ENCODE measurements at places on chromosomes 16 and 17. TPM values are rescaled to one million over a fixed set of nuclear protein-coding genes. Genes with fewer than 3 reads are reported as not detected.

GRCh38 chr16:787321-787966, 737 bp downstream of the RPUSD1 start:
- DNase-seq, result no peak

GRCh38 chr16:31467151-31467773, 4.7 kb upstream of the TGFB1I1 start:
- DNase-seq, result no peak

DNA sequence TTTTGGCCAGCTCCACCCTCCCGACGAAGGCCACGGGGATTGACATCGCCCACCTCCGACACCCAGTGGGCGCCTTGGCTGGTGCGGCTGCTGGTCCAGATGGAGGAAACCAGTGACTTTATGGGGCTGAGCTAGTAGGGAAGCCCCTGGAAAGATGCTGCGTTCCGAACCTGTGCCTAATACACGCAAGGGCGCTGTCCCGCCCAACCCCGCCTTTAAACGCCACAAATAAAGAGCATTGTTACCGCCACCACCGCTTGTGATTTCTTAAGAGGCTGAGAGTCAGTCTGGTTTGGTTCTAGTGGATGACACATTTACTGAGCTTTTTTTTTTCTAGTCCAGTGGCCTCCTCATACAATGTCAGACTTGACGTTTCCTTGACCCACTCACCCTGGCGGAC, 107.9 kb downstream of the AATF start:
- no peak for DNase-seq

DNA sequence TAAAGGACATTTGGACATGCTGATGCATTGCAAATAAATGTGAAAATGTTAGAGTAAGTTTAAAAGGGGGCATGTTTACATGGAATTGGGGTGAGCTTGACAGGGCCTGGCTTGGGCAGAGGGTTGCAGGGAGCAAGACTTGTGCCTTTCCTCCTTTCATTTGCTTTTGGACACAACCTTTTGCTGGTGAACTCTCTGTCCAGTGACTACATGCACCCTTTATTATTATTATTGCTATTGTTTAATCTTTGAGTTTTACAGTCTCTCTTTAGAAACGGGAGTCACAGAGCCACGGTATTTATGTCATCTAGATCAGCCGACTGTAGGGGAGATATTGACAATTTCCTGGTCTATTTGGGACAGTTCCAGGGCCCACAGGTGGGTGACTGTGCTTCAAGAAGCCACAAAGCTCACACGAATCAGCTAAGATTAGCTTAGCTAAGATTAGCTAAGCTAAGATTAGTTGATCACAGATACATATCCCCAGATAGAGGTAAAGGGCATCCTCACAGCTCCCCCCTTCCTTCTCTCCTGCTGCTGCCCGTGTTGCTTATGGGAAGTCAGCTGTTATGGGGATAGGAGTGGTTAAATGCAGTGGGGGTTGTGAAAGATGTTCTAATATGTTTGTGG, 28.9 kb upstream of the ETV4 start:
- no peak for DNase-seq

DNA sequence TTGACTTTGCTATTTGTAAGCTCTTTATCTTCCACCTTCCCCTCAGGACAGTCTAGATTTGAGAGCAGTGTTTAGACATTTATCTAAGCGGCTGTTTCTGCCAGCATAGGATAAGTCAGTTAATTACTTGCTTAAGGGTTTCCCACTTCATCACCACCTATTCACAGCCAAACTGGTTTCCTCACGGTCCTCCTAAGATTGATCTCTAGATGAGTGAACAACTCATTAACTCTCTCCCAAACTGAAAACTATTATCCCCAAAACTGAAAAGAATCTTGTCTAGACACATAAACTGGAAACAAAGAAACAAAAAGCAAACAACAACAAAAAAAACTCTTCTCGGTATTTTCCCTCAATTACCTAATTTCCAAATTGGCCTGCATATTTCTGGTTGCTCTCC, 58.2 kb downstream of the SHCBP1 start:
- DNase-seq, result no peak

DNA sequence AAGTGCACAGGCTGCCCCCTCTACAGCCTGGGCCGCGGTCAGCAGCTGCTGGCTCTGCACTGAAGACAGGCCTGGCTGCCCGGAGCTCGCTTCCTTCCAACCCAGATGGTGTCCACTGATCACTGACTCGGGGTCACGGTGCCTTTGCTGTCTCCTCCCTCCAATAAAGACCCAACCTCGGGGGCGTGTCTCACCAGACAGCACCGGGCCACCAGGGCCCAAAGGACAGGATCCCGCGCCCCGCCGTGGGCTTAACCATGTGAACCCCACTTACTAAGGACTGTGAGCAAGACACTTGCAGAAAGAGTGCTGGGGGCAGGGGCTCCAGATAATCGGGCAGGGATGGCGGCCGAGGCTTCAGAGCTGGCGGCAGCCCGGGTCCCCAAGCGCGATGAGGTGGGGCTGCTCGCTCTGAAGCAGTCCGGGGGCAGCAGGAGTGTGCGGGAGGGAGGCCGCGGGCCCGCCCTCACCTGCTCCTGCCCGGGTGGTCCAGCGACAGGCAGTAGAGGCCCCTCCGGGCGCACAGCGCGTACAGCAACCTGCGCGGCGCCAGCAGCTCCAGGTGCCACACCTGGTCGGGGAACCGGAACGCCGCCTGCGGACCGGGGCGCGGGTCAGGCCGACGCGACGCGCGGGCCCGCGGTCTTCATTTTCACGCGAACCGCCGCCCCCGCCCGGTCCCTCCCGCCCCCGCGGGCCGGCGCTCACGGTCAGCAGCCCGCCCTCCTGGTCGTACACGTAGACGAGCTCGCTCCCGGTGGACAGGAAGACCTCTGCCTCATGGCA, 502 bp downstream of the FAAP100 start:
- DNase-seq, result no peak

GRCh38 chr16:88507231-88507743, 54.2 kb downstream of the ZFPM1 start:
- DNase-seq, result no peak

Gene ABCC11
- not detected for total RNA-seq

- no peak for DNase-seq
Observed at GRCh38 chr16:84925092-84925772, 86.1 kb downstream of the ZDHHC7 start.

DNA sequence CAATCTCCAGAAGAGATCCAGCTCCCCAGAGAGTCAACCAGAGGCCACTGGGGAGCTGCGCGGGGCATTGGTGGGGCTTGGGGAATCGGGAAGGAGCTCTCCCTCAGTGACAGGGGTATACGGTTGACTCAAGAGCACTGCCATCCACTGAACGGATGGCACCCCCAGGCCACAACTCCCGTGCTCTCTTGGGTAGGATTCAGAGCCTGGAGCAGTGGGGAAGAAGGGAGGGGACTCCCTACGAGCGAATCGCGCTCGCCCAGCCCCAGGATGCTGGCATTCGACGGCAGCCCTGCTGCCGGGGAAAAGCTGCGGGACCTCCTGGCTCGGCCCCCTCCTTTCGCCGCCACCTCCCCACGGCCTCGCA, 473 bp upstream of the TPPP3 start:
- no peak for DNase-seq

- DNase-seq, result no peak
Observed at GRCh38 chr16:84557504-84557903, 53.0 kb upstream of the MEAK7 start.

GRCh38 chr16:20181416-20181815, 107.7 kb upstream of the GPR139 start:
- no peak for DNase-seq

- no peak for DNase-seq
Observed at GRCh38 chr17:75430159-75430974, 24.9 kb upstream of the GRB2 start.

GRCh38 chr16:12539185-12539929, 264.3 kb downstream of the CPPED1 start:
- no peak for DNase-seq

DNA sequence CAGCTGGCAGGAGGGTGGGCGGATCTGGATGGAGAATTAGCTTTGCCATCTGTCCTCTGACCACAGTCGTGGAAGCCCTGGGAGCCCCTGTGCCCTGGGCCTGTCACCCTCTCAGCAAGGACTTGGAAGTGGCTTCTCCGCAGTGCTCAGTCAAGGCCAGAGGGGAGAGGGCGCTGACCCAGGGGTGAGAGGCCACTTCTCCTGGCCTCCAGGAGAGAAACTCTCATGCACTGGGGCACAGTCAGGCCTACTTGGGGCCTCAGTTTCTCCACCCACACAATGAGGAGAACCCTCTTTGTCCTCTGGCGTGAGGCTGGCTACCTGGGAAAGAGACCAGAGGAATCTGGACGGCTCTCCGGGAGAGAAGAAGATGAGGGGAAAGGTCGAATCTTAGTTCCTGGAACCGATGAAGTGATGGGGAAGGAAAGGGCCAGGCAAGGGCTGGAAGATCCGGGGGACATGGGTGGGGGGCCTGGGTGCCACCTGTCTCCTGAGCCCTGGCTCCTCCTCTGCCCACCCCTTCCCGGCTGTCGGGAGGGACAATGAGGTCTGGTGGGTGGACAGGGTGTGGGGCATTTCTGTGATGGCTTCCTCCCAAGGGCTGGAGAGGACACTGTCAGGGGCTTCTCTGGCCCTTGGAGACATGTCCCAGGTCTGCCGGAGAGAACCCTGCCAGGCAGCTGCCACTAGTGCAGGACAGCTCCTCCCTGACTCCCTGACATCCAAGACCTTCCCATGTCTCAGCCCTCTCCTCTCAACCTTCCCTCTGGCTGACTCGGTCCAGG, 9.0 kb upstream of the ARHGAP27 start:
- no peak for DNase-seq

DNA sequence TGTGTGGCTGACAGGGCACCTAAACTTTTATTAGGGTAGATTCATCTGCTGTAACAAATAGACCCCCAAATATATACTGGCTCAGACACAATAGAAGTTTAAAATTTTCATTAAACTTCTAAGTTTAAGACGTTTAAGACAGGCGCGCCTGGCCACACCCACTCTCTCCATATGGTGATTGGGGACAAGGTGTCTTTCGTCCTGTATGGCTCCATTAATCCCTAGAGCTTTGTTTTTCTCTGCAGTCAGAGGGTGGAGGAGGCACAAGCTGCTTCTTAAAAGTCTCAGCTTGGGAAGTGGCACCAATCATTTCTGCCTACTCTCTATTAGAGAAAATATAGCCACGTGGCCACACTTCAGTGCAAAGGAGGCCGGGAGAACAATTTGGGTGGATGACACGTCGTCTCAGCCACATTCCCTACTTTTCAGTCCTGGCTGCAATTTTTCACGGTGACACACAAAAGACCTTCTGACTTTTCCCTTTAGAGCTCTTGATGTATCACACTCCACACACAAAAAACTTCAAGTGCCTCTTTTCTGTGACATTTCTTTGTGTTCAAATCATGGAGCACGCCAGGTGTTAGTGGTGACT, 125.5 kb upstream of the CACNG3 start:
- no peak for DNase-seq

- DNase-seq, result peak; percentile 31
Observed at GRCh38 chr16:53745086-53745485, 41.1 kb downstream of the FTO start.

DNA sequence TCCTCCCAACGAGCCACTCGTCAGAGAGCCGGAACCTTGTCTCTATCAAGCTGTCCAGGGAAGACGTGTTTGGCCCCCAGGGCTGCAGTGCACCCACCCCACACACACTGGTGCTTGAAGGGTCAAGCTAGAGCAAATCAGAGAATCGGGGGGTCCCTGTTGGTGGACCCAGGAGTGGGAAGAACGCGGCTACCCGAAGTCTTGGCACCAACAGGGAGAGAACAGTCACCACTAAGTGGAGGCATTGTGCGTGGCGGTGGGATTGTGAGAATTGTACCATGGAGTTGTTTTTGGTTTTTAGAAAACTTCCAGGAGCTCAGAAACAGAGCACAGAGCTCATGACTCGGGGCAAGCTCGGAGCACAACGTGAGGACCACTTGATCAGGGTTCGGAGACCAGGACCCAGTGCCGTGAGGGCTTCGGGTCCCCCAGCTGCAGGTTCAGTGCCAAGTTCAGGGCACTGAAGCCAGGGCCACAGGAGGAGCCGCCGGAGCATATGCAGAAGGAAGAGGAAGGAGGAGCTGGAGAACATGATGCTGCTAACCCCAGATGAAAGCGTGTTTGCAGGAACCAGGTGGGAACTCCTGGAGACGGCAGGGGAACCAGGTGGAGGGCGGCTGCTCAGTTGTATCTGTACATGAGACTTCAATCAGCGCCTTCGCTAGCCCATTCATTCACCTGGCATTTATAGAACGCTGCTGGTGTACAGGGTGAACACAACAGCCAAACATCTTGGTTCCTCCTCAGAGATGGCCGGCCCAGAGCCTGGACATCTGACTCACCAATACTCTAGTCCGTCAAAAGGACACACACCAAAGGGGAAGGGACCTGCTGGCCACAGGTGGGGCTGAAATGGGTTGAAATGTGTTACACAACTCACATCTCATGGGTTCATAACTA, 42.8 kb downstream of the METRNL start:
- DNase-seq, result peak; percentile 83

GRCh38 chr17:44788139-44788538, 29.4 kb downstream of the ADAM11 start:
- no peak for DNase-seq

DNA sequence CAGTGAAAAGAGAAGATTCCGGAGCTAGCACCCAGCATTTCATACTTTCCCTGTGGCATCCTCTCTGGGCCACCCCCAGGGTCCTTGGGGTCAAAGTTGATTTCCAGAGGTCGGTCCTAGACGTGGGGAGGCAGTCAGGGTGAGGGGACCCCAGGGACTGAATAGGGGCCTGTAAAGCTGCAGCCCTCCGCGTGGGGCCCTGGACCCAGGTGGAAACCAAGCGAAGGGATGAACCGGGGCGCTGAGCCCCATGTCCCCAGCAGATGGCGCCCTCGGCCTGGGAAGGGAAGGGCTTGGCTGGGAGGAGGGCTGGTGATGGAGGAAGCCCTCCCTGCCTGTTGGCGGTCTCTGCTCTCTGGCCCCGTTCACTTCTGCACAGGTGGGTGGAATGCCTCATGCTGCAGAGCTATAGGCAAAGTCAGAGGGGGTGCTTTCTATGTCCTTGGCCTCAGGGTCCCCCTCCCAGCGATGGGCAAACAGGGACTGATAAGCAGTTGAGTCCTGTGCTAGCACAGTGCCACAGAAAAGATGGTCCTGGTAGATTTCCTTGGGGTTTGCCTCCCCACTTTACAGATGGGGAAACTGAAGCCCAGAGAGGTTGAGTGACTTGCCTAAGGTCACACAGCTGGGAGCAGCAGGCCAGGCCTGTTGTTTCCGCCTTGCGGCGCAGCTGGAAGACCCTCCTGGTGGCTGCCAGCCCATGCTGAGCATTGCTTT, 163.4 kb upstream of the CIBAR2 start:
- DNase-seq, result peak; percentile 94

- DNase-seq, result peak; percentile 83
Observed at GRCh38 chr17:40541060-40541872, 24.0 kb downstream of the CCR7 start.

Gene CRK
- 70.0 TPM for total RNA-seq

Gene RPTOR
- 46.3 TPM for total RNA-seq

- DNase-seq, result no peak
Observed at GRCh38 chr17:58283674-58284612, 3.2 kb upstream of the MPO start.

GRCh38 chr17:79577485-79578187, 33.2 kb downstream of the RBFOX3 start:
- no peak for DNase-seq

- no peak for DNase-seq
Observed at GRCh38 chr16:17357307-17358062, 113.3 kb downstream of the XYLT1 start.
